Activated T-helper 17 cell treated with anti-CD3 and anti-CD28 coated beads, Interleukin-2, amount 50 U/mL, for 72 hours (primary cell): ENCODE measurements at places on chromosomes 6 and 20. TPM values are rescaled to one million over a fixed set of nuclear protein-coding genes. Genes with fewer than 3 reads are reported as not detected.

The MEP1A gene
- not detected for total RNA-seq

DNA sequence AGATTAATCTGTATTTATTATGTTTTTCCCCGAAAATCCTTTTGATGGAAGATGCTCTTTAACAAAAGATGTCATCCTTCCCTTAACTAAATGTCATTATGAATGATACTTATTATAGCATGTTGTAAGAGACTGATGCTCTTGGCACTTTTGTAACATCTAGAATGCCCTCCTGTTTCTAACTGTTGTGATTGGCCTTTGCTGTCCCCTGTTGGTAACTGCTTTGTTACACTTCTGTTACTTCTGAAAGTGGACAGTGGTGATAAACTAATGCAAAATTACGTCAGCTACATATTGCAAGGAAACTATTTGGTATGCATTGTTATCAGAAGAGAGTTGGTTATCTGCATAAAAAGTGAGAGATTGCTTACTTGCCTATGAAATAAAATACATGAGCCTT, 5.8 kb downstream of the TTK start:
- ATAC-seq = no peak

DNA sequence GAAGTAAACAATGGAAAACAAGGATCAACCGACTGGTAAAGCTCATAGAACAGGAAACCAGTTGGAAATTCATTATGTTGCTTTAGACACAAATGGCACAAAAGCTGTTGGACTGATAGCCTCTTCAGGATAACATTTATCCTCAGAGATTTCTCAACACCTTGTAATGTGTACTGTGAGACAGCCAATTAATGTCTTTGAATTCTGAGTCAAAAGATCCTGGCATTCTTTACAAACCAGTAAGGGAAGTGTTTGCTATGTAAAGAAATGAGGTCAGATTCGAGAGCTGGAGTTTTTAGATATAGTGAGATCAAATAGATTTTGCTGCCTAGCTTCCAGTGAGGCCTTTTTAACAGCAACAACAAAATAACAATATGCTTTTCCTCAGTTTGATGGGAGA, 439.2 kb downstream of the C6orf118 start:
- no peak for ATAC-seq

DNA sequence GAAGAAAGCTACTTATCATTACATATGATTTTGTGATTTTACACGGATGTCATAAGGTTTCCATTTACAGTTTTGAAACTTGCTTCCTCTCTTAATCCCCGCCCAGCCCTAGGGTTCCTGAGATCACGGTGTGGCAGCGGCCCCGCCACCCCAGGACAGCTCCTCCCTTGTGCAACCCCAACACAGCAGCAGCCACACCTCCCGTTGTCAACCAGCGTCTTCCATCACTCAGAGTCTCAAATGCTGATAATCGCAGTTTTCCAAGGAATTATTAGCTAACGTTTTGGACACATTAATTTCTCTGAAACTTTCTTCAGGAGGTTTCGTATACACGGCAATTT, 204.8 kb downstream of the THBS2 start:
- no peak for ATAC-seq

The OR12D3 gene
- total RNA-seq = not detected

- no peak for ATAC-seq
Observed at GRCh38 chr6:148242180-148242579, 100.5 kb upstream of the SASH1 start.

The PPIL6 gene
- total RNA-seq = not detected

The ERVFRD-1 gene
- 0.11 TPM for total RNA-seq

GRCh38 chr6:156515242-156515641, 261.9 kb upstream of the ARID1B start:
- ATAC-seq = no peak

DNA sequence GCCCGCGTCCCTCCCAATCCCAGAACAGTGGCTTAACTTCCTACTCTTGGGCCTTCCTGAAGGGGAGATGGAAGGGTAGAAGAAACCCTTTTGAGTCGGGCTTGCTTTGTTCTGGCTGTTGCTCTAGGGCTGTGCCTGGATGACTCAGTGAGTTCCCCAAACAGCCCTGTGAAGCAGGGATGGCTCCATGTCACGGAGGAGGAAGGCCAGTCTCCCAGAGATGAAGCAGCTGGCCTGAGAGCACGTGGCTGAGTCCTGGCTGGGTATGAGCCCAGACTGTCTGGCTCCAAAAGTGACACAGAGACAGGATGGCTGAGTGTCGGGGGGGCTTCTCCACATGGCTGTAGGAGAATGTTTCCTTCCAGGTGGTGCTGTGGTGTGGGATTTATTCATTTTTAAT, 4.6 kb downstream of the SYTL3 start:
- ATAC-seq = no peak
